Fibroblast of lung (primary cell): ENCODE measurements at places on chromosomes 12 and 14. TPM values are rescaled to one million over a fixed set of nuclear protein-coding genes. Genes with fewer than 3 reads are reported as not detected.

DNA sequence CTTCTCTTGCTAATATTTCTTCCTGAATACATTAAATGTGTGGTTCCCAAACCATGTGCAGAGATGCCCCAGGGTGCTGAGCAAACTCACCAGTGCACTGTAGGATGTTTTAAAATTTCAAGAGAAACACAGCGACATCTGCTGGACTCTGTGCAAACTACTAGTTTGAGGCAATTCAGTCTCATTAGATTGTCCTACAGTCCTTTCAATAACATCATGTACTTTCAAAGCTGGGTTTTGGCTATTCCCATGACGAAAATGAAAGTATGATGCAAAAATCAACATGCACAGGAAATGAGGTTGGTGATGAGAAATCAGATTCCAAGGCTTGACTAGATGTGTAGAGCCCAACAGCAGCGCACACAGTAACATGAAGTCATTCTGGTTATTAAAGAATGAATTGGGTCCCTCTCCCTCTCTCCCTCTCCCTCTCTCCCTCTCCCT lies 66.3 kb downstream of the CLIP1 start:
- peak; percentile 86 for DNase-seq

- no peak for DNase-seq
Measured at GRCh38 chr12:45634273-45634917, 95.1 kb upstream of the ARID2 start.

DNA sequence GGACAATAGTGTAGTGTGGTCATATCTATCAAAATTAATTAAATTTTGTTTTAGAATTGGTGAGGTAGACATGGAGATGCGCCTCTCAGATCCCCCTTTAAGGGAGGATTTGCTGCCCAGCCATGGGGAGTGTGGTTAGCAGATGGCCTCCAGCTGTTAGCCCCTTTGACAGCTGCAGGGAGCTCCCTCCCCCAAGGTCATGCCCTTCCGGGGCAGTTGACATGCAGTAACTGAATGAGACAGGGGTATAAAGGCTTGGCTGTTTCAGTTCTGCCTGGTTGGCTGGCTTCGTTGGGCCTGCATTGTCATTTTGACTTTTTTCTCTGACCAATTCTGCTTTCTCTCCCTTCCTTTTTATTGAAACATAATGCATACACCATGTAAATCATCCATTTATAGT lies 291.5 kb upstream of the SRRM4 start:
- no peak for DNase-seq

Gene SLC5A8
- not detected in 2 replicates for total RNA-seq

DNA sequence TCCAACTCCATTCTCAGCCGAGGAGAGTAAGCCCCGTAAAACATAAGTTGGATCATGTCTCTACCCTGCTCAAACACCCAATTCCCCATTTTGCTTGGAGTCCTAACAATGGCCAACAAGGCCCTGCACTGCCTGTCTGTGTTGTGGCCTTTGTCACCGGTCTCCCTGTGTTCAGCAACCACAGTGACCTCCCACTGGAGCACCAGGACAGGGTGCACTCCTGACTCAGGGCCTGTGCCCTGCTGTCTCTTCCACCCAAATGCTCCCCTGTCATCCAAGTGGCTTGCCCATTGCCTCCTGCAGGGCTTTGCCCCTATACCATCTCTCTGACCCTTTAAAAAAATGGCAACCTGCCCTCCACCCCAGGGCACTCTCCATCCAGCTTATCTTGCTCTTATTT lies 4.4 kb upstream of the KRT85 start:
- DNase-seq = no peak

DNA sequence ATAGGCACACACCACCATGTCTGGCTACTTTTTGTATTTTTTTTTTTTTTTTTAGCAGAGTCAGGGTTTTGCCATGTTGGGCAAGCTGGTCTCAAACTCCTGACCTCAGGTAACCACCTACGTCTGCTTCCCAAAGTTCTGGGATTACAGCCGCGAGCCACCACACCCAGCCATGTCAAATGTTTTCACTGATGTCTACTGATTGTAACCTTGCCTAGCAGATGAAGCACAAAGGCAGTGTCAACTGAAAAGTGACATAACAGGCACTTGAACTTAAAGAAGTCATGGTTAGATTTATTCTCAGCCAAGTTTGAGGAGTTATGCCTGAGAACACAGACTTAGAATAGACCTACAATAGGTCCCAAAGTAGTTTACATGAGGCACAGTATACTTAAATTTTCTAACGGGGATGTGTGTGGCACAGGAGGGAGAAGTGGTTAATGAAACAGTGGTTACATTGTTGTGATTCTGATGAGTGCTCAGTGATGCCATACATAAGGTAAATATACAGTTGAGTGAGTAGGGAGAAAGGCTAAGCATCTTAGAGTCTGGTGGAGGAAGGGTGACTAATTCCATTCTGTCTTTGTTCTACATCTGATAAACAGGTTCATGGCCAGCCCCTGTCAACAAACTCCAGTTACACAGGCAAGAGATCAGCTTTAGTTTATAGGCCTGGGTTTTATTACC lies 12.6 kb upstream of the RNASE4 start:
- no peak for DNase-seq

Gene BHLHE41
- total RNA-seq = 0.51 and 2.3 TPM in 2 replicates

Gene CLEC4D
- total RNA-seq = not detected in 2 replicates

Gene C3AR1
- total RNA-seq = 0.17 TPM in 1 of 2 replicates, not detected in the other

GRCh38 chr14:79764323-79764722 lies 447.0 kb downstream of the DIO2 start:
- no peak for DNase-seq

GRCh38 chr14:65959563-65960024 lies 526.6 kb upstream of the CCDC196 start:
- DNase-seq = no peak

Gene TMTC1
- 92.5 and 222 TPM in 2 replicates for total RNA-seq
